ENCODE measurements at places on chromosomes 7 and 10.

DNA sequence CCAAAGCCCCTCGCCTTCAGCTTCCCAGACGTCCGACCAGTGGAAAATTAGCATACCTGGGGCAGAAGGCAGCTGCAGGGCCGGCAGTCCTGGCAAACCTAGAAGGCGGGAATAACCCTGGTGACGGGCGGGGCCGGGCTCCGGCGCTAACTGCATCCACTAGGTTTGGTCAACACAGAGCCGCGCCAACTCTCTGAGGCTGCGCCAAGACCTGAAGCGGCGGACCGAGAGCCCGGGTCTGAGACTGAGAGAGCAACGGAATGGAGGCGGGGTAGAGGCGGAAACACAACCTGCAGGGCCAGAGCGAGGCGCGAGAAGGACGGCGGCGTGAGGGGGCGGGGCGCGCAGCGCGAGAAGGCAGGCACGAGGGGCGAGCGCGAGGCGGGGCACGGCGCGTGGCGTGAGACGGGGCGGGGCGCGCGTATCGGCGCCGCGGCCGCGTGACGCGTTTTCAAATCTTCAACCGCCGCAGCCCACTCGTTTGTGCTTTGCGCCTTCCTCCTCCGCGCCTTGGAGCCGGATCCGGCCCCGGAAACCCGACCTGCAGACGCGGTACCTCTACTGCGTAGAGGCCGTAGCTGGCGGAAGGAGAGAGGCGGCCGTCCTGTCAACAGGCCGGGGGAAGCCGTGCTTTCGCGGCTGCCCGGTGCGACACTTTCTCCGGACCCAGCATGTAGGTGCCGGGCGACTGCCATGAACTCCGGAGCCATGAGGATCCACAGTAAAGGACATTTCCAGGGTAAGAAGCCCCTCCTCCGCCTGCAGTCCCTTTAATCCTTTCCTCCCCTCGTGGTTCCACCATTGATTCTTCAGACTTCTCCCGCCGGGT, at the start of the genes DBF4 and SLC25A40:
DBF4 (plus strand) TSS at position 454 of the 829 bp plus-strand sequence; CDS start at position 694, 240 bp downstream.
SLC25A40 (minus strand) TSS at position 321 of the 829 bp plus-strand sequence. CDS start 17,633 bp downstream, outside the sequence.
- DNase-seq: peak; percentile 93

DNA sequence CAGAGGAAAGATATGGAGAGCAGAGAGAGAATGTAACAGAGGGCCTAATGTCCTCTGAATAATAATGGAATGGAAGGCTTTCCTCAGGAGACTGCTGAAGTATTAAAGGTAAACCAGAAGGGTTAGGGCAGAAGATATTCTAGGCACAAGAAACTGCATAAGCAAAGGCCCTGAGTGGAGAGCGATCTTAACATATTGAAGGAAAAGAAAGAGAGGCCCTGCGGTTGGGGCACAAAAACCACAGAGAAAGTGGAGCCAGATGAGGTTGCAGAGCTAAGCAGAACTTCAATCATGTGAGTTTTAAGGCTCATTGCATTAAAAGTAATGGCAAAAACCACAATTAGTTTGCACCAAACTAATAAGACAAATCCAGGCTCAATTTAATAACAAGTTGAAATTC, 115.8 kb upstream of the VSTM2A start:
- no peak for DNase-seq

GRCh38 chr7:104950754-104951153, 63.3 kb upstream of the KMT2E start:
- DNase-seq: no peak

- no peak for DNase-seq
These were observed 3.3 kb downstream of the NUDT13 start for GRCh38 chr10:73113551-73113950.

DNA sequence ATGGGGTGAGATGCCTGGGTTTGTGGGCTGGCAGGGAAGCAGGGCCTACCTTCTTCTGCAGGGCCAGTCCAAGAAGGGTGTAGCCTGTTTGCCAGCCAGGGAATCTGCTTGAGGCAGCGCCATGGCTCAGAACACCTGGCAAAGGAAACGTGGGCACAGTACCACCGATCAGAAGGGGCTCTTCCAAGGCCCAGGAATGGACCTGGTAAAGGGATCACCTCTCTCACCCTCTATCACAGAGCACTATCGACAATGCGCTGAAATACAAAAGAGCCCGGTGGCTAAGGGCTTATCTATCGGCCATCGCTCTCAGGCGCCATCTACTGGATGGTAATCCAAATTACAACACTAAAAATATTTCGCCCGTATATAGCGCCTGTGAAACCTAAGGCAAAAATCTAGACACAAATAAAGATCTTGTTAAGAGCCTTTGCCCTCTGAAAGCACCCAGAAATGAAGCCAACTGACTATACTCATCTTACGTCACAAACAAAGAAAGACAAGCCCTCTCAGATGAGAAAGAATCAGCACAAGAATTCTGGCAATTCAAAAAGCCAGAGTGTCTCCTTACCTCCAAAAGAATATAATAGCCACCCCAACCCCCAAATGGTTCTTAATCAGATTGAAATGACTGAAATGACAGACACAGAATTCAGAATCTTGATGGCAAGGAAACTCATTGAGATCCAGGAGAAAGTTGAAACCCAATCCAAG, 217.8 kb upstream of the HPS1 start:
- peak; percentile 7 for DNase-seq

DNA sequence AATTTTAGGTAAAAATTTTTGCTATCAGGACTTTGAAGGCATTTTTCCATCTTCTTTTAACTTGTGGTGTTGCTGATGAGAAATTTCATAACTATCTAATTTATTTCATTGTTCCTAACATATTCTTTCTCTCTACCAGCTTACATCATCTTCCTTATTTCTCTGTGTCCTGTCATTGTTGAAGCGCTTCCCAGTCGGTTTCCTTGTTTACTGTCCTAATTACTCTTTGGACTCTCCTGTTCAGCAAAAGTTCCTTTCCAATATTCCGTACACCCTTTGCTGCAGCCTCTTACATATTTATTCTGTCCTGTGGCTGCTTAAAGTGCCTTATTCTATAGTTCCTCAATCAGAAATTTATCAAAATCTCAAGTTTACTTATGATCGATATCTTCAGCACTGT, 609.0 kb upstream of the FZD8 start:
- DNase-seq: no peak

- no peak for DNase-seq
These were observed 61.9 kb downstream of the SYPL1 start for GRCh38 chr7:106050002-106050745.

- peak; percentile 3 for DNase-seq
These were observed 25.7 kb downstream of the ZNF503 start for GRCh38 chr10:75375838-75376237.

GRCh38 chr7:139982927-139983920, 79.5 kb downstream of the PARP12 start:
- no peak for DNase-seq

DNA sequence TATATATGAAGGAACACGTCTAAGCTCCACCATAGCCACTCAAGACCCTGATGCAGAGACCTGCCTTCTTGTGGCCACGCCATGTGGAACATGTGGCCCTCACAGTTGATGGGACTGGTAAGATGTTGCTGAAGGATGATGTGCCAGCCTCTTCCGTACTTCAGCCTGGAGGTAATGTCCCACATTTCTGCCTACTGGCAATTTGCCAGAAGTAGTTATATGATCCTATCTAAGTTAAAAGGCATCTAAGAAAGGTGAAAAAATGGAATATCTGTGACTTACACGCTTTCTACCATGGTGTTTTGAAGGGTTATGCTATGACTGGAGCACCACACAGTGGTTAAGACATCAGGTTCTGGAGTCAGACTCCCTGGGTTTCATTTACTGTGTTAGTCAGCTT, 948.7 kb upstream of the GHITM start:
- no peak for DNase-seq

DNA sequence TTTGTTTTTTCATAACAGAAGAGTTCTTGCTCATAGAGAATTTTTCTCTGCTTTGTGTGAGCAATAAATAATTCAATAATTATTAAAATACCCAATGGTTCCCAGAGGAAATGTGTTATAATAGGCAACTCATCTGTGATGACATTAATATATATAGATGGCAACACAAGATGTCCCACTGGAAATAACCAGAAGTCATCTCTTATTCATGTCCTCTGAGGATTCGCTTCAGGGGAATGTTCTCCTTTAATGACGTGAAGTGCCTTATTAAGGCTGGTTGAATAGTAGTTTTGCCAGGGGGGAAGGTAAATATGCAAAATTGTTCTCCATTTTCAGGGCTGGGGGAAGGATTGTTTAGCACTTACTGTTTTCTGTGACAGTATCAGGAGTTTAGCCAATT, 3.1 kb downstream of the SLC39A12 start:
- DNase-seq: no peak
